ENCODE measurements at places on chromosomes 3 and 15.

- no peak for DNase-seq
These were observed 22.5 kb downstream of the TTC21A start for GRCh38 chr3:39130026-39130425.

DNA sequence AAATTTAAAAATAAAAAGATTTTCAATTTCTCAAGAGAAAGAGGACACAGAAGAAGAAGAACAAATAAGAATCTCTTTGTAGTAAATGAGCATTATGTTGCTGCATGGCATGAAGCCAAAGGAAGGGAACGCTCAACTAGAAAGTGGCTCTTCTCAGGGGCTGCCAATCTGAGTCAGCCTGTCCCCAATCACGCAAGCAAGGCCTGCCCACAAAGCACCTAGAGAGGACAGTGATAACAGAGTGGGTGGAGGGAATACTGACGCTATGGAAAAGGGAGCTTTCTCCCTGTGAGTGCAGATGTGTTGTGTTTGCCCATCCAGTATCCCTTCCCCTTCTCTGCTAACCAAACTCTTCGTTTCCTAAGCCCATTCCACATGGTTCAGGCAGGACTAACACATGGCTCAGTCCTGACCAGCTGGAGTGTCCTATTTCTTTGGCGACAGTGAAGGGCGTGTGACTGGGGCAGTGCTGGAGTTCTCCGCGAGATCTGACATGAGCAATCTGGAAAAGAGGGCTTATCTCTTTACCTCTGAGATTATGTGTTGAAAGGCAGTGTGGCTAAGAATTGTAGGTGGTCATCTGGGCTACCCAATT, 14.2 kb downstream of the FBN1 start:
- DNase-seq: no peak

GRCh38 chr3:125214738-125215137, 2.2 kb upstream of the SLC12A8 start:
- no peak for DNase-seq

DNA sequence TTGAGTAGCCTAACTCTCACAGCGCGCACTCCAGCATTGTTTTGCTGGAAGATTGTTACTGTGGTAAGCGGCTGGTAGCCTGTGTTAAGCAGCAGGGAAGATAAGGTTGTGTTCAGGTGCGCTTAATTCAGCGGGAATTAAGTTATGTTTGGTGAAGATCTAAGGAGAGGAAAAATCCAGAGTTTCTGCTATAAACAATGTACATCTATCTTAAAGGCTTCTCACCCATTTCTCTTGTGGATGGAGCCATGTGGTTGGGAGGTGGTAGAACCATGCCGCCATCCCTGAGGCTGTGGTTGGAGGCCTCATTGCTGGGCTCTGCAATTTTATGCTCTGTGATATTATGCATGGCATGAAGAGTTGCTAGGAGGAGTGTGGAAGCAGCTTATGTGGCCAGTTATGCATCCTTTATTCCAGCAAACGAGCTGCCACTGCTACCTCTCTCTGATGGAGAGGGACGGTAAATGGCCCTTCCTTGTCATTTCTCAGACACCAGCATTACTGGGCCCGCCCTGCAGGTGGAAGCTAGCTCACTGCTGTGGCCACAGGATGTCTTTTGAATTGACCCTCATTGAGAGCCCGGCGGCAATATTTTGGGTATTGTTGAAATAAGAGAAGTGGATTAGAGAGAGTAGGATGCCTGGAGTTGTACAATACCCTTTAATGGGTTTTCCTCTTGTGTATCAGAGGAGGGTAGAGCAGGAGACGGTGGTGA, 1.3 kb downstream of the MINAR1 start:
- DNase-seq: no peak

DNA sequence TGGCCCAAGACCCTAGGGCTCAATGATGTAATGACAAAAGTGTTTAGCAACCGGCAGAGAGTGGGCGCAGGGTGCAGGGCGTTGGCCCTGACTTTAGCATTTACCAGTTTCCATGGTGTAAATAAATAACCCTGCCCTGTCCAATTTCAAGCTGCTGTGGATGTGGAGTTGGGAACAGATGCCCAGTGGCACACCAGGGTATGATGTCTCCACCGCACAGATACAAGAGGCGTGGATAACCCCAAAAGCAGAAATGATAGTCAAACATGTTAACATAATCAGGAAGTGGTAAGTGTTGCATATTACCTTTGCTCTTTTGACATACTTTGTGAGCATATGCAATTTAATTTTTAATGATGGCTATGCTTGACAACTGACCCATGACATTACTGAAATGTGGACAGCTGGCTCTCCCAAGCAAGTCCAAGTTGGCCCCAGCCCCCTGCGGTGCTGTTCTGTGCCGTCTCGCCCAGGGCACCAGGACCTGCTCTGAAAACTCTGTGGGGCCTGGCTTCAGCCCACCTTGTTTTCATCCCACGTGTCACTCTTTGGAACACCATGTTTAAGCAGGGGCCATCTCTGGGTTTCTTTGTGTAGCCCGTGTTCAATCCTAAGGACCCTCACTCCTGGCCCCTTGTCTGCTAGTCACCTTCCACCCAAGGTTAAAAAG, 10.8 kb upstream of the ANPEP start:
- no peak for DNase-seq

DNA sequence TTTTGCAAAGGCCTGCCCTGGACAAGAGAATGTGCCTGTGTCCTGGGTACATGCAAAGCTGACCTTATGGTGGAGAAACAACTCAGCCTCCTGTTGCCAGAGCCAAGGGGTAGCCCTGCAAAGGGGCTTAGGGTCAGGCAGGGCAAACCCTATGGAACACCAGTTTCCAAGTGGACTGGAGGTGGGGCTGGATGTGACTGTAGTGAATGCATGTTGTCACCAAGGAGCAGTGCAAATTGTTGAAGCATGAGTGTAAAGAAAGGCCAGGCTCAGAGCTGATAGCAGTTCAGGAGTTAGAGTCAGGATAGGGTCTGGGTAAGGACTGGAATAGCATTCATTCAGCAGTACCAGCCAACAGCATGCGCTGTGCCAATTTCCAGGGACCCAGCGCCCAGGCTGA, 82.9 kb upstream of the PXYLP1 start:
- no peak for DNase-seq

DNA sequence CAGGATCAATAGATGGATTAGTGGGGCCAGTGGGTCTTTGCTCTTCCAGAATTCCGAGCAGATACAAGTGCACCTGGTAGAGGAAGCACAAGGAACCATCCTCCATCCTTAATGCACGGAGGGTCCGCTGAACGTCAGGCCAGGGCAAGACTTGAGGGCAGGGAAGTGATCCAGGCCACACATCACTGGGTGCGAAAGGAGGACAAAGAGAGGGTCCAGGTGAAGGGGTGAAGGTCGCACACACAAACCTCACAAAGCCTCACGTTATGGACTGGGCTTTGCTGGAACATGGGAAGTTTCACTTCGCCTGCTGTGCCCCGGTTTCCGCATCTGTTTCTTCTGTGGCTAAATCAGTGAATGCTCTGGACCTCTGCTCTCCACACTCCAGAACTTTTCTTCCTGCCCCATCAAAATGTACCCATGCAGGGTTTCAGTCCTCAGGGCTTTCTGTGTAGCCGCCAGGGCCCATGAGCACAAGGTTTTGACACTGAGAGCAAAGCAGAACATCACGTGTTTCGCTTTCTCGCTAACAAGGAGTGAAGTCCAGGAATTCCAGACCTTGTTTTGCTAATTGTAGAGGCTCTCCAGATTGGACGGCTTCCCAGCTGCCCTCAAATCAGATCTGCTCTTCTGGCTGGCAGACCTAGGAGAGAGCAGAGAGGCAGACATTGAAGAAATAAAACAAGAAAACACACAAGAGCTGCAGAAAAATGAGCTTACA, 56.3 kb downstream of the KLF15 start:
- DNase-seq: no peak
